Panc1 (cell line): ENCODE measurements at places on chromosomes 1 and 21.

DNA sequence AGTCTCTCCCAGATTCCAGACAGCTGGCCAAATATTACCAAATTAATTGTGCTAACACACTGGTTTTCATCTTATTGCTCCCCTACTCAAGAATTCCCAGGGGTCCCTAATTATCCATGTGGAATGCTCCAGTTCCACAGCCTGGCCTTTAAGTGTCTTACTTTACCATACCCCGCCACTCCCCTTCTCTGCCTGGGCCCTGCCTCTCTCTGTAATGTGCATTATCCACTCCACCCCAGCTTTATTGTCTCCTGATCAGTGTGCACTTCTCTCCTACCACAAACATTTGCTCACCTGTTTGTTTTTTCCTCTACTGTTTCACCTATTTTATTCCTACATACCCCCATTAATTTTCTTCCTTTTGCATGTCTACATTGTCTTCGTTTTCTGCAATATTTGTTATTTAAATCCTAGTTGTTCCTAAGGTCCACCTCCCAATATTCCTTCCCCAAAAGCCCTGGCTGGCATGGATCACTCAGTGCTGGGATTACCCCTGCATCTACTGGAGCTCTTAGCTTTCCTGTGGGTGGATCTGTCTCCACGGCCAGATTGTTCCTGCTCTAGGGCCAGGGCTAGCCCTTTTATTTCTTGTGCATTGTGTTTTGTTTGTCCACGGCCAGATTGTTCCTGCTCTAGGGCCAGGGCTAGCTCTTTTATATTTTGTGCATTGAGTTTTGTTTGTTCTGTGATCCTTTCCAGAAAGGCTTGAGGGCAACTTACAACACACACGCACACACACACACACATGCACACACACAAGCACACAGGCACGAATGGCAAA lies 33.4 kb upstream of the ATP1B1 start:
- no peak for DNase-seq

- no peak for DNase-seq
Observed at GRCh38 chr1:12046749-12047119, 16.4 kb upstream of the TNFRSF8 start.

DNA sequence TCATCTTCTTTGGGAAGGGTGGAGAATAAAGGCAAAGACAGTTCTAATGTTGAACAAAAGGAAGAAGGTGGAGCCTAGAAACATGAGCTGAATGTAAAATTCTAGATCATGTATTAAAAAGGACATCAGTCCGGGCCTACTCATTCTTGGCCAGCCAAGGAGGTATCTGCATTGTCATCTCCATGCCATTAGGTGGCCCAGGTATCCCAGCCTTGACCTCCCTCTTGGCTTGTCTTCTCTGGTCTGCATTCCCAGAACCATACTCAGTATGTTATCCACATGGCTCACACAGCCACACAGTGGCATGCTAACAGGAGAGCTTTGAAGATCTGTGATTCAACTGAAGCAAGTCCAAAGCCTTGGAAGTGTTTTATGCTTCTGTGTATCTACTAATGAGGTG lies 369.8 kb upstream of the KAZN start:
- no peak for DNase-seq

DNA sequence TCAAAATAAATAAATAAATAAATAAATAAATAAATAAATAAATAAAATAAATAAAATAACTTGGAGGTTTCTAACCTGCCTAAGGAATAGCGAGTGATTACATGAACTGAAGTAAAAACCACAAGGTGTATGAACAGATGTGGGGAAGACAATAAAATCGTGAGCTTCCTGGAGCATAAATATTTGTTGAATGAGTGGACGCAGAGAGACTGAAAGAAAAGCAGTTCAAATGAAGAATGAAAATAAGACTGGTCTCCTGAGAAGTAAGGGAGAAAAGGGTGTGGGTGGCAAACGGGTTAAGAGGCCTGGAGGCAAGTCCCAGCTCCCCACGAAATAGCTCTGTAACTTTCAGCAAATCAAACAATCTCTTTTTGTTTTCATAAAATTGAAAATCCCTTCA lies 33.6 kb downstream of the CHML start:
- DNase-seq: no peak

- DNase-seq: no peak
Observed at GRCh38 chr1:95021805-95022643, 50.7 kb downstream of the ALG14 start.

DNA sequence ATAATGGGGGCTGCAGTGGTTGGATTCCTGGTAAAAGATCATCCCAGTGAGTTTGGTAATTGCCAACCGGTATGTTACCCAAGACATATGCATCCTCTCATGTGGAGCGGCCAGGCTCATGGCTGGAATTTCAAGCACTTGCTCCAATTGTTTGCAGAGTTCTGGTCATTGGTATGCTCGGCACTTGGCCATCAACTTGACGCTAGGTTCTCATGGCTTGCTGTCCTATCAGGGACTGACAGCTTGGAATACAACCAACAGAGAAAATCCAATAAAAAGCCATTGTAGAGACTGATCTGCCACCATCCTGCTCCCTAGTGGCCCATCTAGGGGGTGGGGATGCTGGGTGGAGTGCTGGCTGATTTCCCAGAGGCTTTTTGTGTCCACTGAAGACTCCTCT lies 120.9 kb downstream of the EDEM3 start:
- no peak for DNase-seq

- no peak for DNase-seq
Observed at GRCh38 chr1:5913078-5913845, 79.0 kb downstream of the NPHP4 start.

DNA sequence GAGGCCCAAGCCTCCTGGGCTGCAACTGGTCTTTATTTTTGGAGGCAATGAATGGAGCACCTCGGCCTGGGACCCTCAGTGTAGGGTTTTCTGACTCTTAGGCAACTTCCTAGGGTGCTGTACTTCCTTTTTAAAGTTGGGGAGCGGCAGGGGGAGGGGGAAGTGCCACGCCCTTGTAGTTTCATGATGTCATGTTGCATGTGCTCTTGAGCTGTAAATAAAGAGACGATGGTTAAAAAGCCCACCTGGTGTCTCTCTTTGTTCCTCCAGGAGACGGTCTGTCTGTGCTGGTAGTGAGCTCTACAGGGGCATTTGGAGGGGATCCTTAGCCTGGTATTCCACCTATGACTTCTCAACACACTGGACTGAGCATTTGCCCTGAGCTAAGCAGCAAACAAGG lies 10.3 kb upstream of the AGTRAP start:
- DNase-seq: no peak

GRCh38 chr1:202854787-202855186 lies 34.2 kb downstream of the RABIF start:
- no peak for DNase-seq

GRCh38 chr1:243251539-243251938 lies 3.5 kb downstream of the CEP170 start:
- no peak for DNase-seq

GRCh38 chr1:61280452-61280851 lies 198.1 kb downstream of the NFIA start:
- no peak for DNase-seq

- DNase-seq: no peak
Observed at GRCh38 chr1:239619190-239619589, 232.8 kb downstream of the CHRM3 start.

- no peak for DNase-seq
Observed at GRCh38 chr1:204703268-204703664, 17.7 kb upstream of the LRRN2 start.

DNA sequence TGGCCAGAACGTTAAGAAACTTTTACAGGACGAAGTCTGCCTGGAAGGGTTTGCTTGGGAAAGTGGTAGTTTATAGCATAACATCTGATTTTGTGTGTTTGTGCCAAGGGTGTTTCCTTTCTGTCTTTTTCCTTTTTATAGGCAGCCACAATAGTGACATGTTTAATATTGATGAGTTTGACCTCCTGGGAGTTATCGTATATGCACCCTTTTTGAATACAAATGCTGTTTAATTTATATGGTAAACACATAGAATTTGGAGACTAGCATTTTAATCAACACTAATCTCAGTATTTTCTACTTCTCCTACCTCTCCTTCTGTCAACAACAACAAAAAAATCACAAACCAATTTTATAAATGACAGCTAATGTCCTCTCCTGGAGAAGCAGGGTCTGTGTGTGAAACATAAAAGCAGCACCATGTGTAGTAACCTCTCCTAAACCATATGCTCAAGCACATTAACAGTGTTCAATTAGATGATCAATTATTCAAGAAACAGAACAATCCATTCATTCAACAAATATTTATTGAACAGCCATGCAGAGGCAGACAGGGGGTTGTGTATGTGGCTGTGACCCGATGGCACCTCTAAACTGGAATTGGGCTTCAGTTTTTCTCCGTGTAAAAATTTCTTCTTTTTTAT lies 604 bp upstream of the FMN2 start:
- DNase-seq: no peak

DNA sequence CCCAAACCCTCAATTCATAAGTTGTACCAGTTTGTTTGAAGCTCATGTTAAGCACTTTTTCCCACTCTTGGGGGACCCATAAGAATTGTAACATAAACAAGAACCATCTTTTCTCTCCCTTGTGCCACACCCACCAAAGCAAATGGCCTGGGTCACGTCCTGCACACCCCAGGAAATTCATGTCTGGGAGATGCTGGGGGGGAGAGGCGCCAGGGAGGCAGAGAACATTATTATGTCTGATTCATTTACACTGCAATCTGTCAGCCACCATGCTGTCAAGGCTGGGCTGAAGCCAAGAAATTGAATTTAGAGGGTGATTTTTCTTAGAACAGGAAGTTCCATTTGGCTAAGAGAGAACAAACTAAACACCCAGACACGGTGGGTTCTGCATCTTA lies 37.2 kb upstream of the IPO9 start:
- no peak for DNase-seq

DNA sequence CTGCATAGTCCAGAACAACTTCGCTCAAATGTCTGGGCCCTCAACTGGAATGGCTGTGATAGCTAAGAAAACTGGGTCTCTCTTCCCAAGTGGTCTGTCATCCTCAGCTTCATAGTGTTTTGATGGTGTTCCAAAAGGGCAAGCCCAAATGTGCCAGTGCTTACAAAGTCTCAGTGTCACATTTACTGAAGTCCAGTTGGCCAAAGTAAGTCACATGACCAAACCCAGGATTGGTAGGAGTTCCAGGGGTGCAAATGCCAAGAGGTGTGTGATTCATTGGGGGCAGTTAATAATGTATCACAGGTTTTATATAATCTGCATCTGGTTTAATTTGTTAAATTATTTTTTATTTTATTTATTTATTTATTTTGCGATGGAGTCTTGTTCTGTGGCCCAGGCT lies 24.9 kb downstream of the SMG7 start:
- no peak for DNase-seq

GRCh38 chr1:44078104-44078503 lies 40.5 kb upstream of the KLF17 start:
- DNase-seq: no peak

- DNase-seq: peak; percentile 64
Observed at GRCh38 chr1:183209533-183210158, 23.6 kb downstream of the LAMC2 start.

- no peak for DNase-seq
Observed at GRCh38 chr1:207565546-207566468, 69.8 kb downstream of the CR1 start.

DNA sequence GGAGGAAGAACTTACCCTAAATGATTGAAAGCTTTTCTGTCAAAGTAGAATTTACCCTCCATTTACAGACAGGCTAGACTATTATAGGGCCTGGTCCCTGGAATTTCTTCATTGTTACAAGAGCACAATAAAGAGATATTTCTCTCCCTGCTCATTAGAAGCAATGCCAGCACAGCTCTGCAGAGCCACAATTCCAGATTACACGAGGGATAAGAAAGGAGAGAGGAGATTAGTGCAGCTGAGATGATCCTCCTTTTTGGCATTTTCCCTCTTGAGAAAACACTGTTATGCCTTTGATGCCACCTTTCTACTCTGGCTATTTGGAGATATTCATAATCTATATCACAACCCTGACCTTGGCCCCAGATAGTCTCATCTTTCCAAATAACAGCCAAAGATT lies 1119.5 kb upstream of the TMPRSS15 start:
- DNase-seq: no peak

GRCh38 chr1:6473974-6474814 lies 8.2 kb upstream of the TNFRSF25 start:
- no peak for DNase-seq

- DNase-seq: no peak
Observed at GRCh38 chr1:218829097-218829496, 344.6 kb upstream of the LYPLAL1 start.

DNA sequence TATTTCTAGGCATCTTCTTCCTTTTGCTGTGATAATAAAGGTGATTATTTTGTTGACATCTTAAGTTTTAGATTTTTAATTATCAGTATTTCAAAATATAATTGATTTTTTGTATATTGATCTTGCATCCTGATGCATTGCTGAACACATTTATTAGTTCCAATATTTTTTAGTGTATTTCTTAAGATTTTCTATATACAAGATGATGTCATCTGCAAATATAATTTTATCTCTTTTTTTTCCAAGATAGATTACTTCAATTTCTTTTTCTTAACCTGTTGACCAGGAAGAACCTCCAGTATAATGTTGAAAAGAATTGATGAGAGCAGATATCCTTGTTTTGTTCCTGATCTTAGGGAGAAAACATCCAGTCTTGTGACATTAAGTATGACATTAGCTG lies 54.8 kb upstream of the LRRN2 start:
- no peak for DNase-seq

- DNase-seq: no peak
Observed at GRCh38 chr1:91585982-91586381, 85.3 kb downstream of the CDC7 start.

DNA sequence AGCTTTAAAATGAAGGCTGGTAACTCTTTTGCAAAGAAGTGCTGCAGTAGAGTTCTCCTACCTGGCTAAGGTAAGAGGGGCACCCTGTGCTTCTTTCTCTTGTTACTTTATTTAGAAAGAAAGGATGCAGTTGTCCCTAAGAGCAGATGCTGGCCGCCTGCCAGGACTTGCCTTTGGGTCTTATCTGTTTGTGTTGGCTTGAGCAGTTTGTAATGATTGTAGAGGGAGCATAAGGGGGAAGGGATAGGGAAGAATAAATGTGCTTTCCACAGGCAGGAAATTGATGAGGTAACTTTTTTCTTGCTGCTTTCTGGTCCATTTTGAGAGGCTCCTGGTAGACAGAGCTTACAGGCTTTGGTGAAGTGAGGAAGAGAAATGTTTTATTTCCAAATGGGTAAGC lies 229.6 kb downstream of the HHAT start:
- no peak for DNase-seq

DNA sequence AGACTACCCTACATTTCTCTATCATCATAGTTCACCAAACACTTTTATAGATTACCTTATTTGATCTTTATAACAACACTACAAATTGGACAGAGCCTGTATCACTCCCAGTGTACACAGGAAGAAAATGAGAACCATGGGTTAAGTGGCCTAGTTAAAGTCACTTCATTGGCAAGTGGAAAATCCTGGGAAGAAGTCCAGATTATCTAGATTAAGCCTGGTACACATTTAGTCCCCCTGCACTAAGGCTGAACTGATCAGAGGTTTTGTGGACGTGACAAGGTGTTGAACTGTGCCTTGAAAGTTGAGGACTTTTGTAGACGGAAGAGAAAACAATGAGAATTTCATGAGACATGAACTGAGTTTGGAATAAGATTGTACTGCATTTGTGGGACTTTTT lies 7.5 kb upstream of the USH2A start:
- no peak for DNase-seq

GRCh38 chr1:176789571-176790090 lies 326.7 kb downstream of the PAPPA2 start:
- no peak for DNase-seq

GRCh38 chr1:58919959-58920321 lies 136.1 kb upstream of the JUN start:
- no peak for DNase-seq
